Activated naive CD8-positive, alpha-beta T cell treated with anti-CD3 and anti-CD28 coated beads, Interleukin-2, amount 50 U/mL, for 24 hours (primary cell): ENCODE measurements at places on chromosomes 7 and 10.

DNA sequence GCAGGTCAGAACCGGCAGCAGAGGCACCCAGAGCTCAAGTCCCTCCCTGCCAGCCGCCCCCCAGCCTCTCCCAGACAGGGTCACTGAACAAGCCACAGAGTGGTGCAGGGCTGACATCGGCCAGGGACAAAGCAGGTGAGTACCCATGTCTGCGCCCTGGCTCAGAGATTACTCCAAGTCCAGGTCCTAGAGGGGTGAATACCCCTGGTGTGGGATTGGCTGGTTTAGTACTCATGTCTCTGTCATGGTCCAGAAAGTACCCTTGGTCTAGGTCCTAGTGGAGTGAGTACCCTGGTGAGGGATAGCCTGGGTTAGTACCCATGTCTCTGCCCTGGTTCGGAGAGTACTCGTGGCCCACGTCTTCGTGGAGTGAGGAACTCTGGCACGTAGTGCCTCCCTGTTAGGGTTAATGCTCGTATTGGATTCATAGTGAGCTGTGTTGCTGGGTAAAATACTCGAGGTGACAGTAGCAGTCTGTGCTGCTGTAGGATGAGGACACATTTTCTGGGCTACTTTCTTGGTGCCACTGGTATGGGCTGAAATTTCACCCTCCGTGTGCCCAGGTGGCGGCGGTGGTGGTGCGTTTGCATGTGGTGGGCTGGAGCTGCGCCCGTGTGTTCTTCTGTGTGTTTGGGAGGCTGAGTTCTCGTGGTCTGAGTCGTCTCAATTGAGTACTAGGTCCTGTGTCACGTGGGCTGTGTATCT is 25.5 kb upstream of the KNDC1 start:
- no peak for DNase-seq

- no peak for DNase-seq
These were observed 34.7 kb upstream of the SHH start for GRCh38 chr7:155846936-155847335.

- no peak for DNase-seq
These were observed 49.0 kb upstream of the ARHGAP12 start for GRCh38 chr10:31977440-31978155.

GRCh38 chr10:5268234-5268633 is 71.6 kb downstream of the AKR1C4 start:
- DNase-seq = no peak

DNA sequence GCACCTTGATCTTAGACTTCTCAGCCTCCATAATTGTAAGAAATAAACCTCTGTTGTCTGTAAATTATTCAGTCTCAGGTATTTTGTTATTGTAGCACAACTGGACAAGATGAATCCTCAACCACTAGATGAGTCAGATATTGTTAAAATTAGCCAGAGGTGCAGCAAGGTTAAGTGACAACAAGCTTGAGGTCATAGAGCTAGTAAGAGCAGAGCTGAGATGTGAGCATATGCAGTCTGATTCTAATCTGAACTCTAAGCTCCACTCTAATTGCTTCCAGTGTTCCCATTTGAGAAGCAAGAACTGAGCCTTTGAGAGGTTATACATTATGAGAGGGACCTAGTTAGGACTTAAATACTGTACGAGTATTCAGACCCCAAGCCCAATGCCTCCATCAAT is 93.1 kb downstream of the FZD1 start:
- no peak for DNase-seq

GRCh38 chr10:78726171-78726570 is 342.6 kb upstream of the ZMIZ1 start:
- DNase-seq = no peak

- DNase-seq = no peak
These were observed 122.5 kb downstream of the RELN start for GRCh38 chr7:103866919-103867318.

DNA sequence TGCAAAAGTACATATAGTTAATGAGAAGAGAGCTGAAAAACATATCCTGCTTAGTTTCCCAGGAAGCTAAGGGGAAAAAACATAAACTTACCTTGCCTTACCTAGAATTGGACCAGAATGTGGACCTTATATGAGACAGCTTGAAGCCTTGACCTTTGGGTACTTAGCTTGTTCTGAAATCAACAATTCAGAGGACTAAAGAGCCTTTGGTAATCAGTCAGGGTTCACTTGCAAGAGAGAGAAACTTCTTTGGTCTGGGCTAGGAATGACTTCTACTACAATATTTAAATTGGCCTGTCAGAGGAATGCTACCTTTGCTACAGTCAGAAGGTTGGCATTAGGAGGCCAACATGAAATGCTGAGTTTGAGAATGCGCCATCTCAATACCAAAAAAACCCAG is 24.9 kb downstream of the SAMD8 start:
- DNase-seq = no peak

- DNase-seq = no peak
These were observed 190.5 kb downstream of the GLI3 start for GRCh38 chr7:42046483-42046882.

GRCh38 chr10:5477948-5478693 is 21.2 kb downstream of the CALML5 start:
- no peak for DNase-seq

DNA sequence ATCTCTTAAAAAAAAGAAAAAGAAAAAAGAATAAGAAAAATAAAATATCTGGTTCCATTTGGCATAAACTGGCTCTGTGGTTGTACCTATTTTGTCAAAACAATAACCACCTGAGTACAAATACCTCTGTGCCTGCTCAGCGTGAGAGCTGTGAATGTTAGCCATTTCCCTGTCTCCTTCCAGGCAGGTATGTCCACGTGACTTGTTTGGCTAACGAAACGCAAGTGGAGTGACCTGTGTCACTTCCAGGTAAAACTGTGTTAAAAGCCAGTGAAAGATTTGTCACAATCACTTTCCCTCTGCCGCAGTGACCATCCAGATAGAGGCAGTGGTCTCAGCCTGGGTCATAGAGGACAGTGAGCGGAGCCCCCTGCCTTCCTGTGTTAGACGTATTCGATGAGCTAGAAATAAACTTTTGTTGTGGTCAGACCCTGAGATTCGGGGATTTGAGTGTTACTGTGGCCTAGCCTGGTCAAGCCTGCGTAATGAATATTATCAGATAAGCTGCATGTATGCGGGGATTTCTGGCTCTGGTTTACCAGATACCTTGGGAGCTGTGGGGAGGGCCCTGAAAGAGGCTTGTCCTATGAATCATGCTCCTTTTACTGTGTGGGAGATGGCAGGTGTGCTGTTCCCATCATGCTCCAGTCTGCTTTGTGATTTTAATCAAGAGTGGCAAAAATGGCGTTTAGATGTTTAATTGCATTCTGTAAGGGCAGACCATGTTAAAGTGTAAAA is 3.8 kb downstream of the PTER start:
- peak; percentile 21 for DNase-seq

GRCh38 chr7:77649716-77650349 is 46.4 kb upstream of the RSBN1L start:
- no peak for DNase-seq

DNA sequence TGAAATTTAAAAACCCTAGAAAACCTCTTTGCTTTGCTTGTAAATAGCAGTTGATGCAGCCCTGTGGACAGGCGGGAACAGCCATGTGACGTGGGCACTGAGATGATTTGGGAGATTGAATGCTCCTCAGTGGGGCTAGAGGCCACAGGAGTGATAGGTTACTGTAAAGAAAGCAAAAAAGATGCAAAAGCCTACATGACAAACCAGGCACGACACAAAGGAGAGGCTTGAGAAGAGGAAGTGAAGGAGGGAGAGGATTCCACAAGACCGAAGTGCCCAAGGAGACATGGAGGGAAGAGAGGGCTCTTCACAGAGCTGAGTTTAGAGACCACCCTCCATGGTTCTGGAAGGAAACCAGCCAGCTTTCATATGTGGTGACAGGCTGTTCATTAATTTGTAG is 25.7 kb downstream of the IKZF1 start:
- DNase-seq = no peak

DNA sequence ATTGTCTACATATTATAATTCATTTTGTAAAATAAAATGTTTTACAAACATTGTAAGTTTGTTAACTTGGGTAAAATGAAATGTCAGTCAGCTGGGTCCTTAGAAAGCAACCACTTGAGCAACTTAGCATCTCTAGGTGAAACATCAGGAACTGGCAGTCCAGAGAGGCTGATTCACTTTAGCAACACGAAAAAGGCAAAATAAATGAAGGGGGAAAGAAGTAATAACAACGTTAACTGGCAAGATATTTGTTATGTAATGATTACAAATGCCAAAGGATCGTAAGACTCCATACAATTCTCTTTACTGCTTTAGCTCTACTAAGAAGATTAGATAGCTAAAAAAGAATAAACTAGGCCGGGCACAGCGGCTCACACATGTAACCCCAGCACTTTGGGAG is 5.0 kb downstream of the PDZD8 start:
- no peak for DNase-seq

DNA sequence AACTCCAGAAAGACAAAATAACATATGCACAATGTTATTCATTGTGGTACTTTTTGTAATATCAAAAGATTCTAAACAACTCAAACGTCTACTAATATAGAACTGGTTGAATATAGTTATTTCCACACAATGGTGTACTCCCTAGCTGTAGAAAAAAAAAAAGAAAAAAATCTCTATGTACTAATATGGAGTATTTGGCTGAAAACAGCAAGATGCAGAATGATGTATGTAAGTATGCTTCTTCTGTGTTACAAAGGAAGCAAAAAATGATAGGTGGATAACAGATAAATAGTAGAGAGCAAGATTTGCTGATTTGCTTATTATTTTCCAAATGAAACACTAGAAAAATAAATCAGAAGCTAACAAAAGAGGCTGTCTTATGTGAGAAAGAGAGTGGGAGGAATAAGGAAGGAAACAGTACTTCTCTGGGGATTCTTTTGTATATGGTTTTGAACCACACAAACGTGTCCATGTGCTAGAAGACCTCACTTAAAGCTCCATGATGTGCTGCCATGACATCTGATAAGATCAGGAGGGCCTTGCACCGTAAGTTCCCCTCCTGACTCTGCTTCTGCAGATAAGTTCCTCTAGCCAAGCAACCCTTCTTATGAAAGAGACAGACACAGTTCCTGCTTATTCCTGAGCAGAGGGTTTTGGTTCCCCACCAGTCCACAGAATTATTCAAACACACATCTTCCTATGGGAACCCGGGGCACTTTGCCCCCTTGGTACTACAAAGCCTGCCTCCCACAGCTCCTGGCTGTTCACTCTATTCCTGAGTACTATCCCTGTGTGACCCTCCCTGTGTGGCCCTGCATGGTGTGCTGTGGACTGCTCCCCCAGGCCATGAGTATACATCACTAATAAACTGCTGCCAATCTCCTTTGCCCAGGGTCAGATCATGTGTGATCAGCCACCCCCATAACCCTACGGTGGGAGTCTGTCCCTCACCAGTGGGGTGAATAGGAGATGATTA is 159.1 kb downstream of the CCDC71L start:
- no peak for DNase-seq

DNA sequence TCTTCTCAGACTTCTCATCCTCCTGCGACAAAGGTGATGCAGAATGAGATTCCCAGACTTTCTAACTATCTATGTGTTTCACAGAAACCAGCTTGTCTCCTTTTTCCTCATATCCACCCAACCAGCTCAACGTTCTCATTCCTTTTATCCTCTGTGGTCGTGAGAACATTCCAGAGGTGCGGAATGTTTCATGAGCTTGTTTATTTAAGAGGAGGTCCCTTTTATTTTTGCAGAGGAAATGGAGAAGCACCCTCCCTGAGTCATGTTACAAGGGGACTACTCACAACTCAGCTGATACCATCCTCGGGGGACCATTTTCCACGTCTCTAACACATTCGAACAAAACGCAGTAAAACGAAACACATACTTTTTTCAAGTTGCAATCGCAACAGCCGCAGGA is 93.2 kb downstream of the ZRANB1 start:
- no peak for DNase-seq

- no peak for DNase-seq
These were observed 239.6 kb downstream of the SKIDA1 start for GRCh38 chr10:21285742-21286331.

- no peak for DNase-seq
These were observed 150.2 kb upstream of the FERD3L start for GRCh38 chr7:19295376-19295775.

DNA sequence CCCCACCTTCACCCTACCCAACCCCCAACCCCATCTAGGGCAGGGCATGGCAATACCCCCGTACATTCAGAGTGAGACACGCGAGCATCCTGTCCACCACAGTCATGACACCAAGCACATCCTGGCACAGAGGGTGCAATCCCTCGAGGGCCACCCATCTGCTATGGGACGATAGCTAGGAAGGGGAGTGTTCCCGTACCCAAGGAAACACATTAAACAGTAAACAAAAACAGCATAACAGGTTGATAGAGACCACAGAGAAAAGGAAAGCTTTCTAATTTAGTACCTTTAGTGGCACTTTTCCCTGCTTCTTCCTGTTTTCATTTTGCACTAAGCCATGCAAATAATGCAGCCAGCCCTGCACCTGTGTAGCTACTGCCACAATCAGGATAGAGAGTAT is 2.3 kb upstream of the SMKR1 start:
- no peak for DNase-seq

DNA sequence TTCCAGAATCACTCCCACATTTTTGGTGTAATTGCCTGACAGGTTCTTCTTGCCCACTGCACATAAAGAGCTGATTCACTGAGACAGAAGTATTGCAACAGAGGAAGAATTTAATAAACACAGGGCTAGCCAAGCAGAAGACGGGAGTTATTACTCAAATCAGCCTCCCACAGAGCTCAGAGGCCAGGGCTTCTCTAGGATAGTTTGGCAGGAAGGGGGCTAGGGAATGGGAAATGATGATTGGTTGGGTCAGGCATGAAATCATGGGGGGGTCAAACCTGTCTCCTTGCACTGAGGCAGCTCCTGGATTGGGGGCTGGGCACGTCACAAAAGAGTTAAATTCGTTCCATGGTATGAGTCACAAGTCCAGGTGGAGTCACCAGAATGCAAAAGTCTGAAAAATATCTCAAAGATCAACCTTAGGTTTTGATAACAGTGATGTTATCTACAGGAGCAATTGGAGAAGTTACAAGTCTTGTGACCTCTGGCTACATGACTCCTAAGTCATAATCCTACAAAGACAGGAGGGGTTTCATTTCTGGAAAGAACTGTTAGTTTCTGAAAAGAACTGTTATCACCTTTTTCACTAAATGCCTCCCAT is 30.2 kb upstream of the ERCC6 start:
- DNase-seq = no peak

- DNase-seq = peak; percentile 54
These were observed 19.7 kb upstream of the CCSER2 start for GRCh38 chr10:84308481-84309304.

GRCh38 chr7:94417901-94418300 is 23.2 kb downstream of the COL1A2 start:
- no peak for DNase-seq

- DNase-seq = no peak
These were observed 197.7 kb downstream of the SEMA3A start for GRCh38 chr7:83996879-83997278.

DNA sequence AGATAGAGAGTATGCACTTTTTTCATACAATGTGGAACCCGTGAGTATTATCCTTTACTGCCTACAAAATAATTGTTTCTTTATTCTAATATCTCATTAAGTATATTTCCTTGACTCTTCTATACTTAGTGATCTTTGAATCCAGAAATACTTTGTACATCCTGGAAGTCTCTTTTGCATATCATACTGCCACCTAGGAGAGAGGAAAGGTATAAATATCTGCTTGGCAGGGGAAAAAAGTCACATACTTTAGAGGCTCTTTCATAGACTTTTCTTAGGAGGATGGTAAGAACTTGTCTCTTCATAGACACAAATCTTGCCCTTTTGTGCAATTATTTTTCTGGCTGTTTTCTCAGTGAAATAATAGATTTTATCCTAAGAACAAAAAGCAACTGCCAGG is 436.0 kb downstream of the PAXIP1 start:
- DNase-seq = no peak
